H4 (cell line): ENCODE measurements at places on chromosomes 13 and 19. TPM values are rescaled to one million over a fixed set of nuclear protein-coding genes. Genes with fewer than 3 reads are reported as not detected.

SRRM5 gene
- total RNA-seq: not detected in 2 replicates

SLC25A41 gene
- not detected in 2 replicates for total RNA-seq

NLRP4 gene
- 4.7 and 7.9 TPM in 2 replicates for total RNA-seq

ARHGEF7 gene
- 8.5 and 11.3 TPM in 2 replicates for total RNA-seq

KASH5 gene
- total RNA-seq: not detected in 2 replicates

CPB2 gene
- not detected in 2 replicates for total RNA-seq

ZNF878 gene
- 0.79 and 1.5 TPM in 2 replicates for total RNA-seq

HNRNPA1L2 gene
- 0.64 and 2.3 TPM in 2 replicates for total RNA-seq

MBD3L3 gene
- not detected in 2 replicates for total RNA-seq

CYP2F1 gene
- total RNA-seq: not detected in 2 replicates

TGFB1 gene
- 12.5 and 15.4 TPM in 2 replicates for total RNA-seq

DIAPH3 gene
- 6.7 and 7.8 TPM in 2 replicates for total RNA-seq

C13orf42 gene
- not detected in 2 replicates for total RNA-seq

DNA sequence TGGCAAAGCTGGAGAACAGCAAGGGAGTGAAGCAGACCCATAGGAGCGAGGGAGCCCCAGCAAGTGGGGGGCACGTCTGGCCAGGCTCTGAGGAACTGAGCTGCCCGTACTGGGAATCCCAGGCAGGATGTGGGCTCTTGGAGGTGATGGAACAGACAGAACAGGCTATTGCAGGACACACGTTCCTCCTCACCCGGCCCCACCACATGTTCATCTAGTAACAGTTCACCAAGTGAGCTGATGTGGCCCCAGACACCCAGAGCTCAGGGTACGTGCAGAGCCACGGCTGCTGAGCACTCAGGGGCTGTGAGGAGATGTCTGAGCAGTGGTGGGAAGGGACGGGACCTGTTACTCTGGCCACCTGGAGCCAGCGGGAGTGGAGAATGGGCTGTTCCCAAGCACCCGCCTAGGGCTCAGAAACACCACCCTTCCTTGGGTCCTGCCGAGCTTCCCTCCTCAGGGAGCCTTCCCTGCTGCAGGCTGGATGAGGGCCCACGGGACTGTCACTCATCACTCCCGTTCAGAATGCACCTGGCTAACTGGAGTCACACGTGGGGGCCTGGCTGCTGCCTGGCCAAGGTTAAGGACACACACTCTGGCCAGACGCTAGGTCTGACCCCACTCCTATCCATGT is 18.4 kb downstream of the ELL start:
- no peak for DNase-seq

GRCh38 chr13:82803341-82803740 is 1078.9 kb downstream of the SLITRK1 start:
- DNase-seq: no peak

GRCh38 chr19:30563691-30564090 is 191.5 kb downstream of the ZNF536 start:
- DNase-seq: no peak

GRCh38 chr19:13313875-13314274 is 163.7 kb downstream of the IER2 start:
- DNase-seq: no peak

DNA sequence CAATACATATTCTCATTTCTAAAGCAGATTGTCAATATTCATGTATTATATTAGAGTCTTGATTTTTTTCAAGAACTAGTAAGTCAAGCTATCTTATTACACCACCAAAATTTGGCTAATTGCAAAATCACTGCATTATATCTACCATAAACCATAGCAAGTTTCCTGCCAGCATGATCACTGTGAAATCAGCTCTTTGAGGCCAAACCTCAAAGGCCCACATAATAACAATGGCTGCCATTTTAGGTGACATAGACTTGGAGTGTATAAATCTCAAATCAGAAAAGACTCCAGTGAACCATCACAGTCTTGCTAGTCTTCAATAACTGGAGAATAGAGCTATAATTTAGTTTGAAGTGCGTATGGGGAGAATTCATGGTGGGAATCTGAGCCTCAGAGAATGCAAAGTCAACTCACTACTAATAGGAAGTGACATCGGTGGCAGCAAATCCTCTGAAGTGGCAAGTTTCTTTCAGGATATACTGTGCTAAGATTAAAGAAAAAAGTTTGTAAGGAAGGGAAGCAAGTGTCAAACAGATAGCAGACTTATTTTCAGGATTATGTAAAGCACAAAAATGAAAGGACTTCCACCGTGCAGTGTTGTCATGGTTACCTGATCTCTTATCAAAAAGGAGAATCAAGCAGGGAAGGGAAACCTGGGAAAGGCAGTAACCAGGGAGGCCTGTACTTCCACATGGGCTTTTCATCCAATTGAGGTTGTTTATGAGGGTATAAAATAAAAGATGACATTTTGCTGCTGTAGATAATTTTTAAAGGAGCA is 117.4 kb upstream of the FNDC3A start:
- no peak for DNase-seq

DNA sequence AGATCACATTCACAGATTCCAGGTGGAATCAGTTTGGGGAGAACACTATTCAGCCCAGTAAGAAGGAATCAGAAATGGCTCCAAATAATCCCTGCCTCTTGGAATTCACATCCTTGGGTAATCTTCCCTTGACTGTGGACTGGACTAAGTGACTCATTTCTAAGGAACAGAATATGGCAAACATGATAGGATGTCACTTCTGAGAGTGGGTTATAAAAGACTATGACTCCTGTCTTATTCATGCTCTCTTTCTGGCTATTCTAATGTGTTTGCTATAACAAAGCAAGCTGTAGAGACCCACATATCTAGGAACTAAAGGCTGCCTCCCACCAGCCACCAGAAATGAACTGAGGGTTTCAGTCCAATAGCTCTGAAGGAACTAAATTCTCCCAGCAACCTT is 37.8 kb downstream of the MBD3L2B start:
- no peak for DNase-seq

DNA sequence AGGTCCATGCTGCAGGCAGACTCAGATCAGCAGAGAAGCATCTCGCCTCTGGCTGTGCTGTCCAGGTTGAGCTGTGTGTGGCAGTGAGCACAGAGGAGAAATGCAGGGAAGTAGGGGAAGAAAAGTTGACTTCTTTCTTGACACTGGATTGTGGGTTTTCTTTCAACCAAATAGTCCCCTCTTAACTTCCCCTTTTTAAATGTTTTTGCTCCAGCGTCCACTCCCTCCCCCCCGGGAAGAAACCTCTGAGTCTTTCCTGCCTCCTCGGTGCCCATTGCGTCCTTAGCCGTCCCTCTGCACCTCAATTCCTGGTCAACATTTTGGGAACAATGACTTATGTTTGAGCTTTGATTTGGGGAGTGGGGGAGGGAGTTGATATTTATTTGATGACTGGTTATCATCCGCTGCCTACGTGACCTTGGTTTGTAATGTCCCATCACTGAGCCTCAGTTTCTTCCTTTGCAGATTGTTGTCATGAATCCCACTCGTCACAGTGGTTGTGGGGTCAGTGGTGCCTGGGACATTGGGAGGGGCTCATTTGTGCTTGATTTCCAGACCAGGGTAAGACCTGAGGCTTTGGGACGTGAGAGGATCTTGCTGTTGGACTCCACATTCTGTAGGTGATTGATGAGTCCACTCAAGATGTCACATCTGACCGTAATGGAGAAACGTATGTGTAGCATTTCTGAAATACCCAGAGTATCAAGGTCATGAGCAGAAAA is at the start of gene LILRB2:
Gene LILRB2, minus strand, starts transcription at position 104 of the 722 bp plus-strand sequence. CDS start 614 bp downstream, outside the sequence.
- DNase-seq: no peak

- DNase-seq: no peak
These were observed 740 bp downstream of the ELAVL3 start for GRCh38 chr19:11479898-11480714.

- DNase-seq: no peak
These were observed 10.8 kb downstream of the STAP2 start for GRCh38 chr19:4327877-4328242.

- peak; percentile 72 for DNase-seq
These were observed 64.2 kb upstream of the GTF2F2 start for GRCh38 chr13:45055902-45056648.

GRCh38 chr19:23262920-23263319 is 12.7 kb upstream of the ZNF724 start:
- DNase-seq: no peak

- no peak for DNase-seq
These were observed 3.2 kb upstream of the SIX5 start for GRCh38 chr19:45772130-45772840.

DNA sequence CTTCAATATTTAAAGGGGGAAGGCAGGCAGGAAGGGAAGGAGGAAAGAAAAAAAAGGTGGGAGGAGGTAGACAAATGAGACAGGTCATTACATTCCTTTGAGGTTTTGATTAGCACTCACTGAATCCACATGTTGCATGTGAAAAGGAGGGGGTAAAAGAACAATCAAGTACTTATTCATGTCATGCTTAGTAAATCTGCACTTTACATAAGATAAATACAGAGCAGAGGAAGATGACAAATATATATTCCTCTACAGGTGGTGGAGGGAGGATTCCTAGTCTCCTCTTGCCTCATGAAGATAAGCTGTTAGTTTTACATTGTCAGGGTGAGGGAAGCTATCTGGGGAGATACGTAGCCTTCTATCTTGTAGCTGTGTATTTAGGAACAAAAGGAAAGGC is 1645.4 kb upstream of the SPRY2 start:
- DNase-seq: no peak

GRCh38 chr19:49718991-49719390 is 28.1 kb downstream of the CPT1C start:
- no peak for DNase-seq

DNA sequence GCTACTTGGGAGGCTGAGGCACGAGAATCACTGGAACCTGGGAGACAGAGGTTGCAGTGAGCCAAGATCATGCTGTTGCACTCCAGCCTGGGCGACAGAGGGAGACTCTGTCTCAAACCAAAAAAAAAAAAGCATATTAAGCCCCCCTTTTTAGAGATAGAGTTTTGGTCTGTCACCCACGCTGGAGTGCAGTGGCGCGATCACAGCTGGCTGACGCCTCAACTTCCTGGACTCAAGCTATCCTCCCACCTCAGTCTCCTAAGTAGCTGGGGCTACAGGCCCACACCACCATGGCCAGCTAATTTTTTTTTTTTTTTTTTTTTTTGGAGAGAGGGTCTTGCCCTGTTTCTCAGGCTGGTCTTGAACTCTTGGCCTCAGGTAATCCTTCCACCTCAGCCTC is 34.2 kb upstream of the MAP3K10 start:
- no peak for DNase-seq

GRCh38 chr13:28671126-28671792 is 12.3 kb downstream of the POMP start:
- no peak for DNase-seq

- DNase-seq: no peak
These were observed 2.3 kb upstream of the AKAP8 start for GRCh38 chr19:15381864-15382263.

DNA sequence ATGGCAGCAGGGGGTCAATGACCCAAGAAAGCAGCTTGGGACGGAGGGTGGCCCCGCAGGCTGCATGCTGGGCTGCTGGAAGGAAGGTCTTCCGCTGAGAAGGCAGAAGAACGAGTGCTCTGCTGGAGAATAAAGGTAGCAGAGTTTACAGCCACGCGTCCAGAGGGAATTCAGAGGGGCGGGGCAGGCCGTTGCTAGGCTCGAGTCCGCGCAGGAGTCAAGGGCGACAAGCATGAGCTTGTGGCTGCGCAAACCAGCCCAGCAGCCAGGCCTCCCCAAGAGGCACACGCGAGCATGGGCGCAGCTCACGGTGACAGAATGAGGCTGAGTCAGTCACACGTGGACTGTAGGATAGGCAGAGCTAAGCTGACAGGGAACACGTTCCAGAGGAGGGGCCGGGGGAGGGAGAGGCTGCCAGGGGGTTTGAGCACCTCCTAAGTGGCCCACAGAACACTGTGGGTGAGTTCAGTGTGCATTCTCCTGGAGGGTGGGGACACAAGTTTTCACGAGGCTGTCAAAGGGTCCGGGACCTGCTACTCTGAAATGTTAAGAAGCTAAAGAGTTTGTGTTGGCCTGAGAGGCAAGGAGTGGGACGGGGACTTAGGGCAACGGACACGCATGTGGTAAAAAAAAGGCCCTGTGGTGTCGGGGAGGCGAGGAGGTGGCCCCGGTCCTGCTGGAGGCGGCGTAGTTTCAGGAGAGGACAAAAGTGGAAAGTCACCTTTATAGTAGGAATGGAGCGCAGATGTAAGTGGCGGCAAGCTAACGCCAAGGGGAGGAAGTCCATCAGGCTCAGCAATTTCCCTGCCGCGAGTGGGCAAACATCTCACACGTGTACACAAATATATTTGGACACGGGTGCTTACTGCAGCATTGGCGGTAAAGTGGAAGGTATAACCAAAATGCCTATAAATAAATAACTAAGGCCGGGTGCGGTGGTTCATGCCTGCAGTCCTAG is 17.7 kb downstream of the RFX2 start:
- DNase-seq: peak; percentile 94

DNA sequence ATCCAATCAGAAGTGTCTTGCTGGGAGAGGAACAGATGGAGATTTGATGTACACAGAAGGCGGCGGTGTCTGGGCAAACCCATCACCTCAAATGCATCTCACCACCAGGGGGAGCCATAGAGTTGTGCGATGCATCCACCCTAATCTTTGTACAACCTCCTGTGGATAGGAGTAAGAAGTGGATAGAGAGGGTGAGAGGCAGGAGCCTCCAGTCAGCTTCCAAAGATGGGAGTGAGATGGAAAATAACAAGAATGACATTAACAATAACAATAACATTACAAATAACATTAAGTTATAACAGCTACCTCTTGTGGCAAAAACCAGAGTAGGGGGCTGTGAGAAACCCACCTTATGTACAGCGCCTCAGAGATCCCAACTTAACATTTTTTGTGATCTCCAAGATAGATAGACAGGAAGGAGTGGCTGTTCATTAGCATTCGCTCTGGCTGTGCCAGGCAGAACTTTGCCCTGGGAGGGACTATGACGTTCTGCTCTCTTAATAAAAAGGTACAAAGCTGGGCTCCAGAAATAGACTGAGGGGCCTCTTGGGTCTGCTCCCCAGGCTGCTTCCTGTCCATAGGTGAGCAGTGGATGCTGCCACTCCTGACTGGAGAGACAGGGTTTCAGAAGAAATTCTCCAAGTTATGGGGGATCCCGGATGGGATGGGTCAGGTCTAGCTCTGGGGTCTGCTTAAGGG is 5.2 kb upstream of the CEACAM18 start:
- DNase-seq: peak; percentile 62

DNA sequence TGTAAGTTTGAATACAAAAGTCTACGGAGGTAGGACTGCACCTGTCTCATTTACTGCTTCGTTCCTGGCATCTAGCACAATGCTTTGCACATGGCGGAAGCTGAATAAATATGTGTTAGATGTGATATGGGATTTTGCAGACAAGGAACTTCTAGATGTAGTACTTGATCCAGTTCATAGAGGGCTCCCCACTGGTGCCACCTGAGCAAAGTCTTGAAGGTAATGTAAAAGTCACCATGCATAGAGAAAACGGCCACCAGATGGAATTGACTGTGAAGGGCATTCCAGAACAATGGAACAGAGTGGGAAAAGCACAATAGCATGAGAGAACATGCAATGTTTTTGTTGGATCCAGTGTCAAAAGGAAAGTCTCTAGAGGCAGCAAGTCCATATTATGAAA is 209.3 kb downstream of the HS6ST3 start:
- no peak for DNase-seq

GRCh38 chr13:45441633-45442032 is 23.1 kb upstream of the COG3 start:
- no peak for DNase-seq
